Fibroblast of skin of left quadriceps (primary cell): ENCODE measurements at places on chromosomes 7 and 10.
A peak's percentile ranks its signal among the peaks of the same experiment; 100 is the strongest.

GRCh38 chr7:97179454-97180104 lies 62.1 kb downstream of the SDHAF3 start:
- DNase-seq = peak; percentile 26

DNA sequence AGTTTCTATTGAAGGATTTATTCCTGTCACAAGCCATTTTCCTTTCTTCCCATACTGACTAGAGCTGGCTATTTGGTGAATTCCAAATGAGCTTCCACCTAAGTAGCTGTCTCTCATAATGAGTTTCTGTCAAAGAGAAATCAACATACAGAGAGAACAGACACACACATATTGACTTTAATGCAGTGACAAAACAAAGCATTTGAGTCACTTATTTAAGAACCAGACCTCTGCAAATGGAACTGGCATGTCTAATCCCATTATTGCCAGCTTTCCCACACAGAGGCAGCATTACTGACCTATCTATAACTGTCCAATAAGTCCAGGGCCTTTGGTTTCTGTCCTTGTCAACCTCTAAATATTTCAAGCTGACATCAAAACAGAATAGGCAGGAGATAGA lies 179.3 kb upstream of the CSTF2T start:
- no peak for DNase-seq

- no peak for DNase-seq
Observed at GRCh38 chr7:114952296-114952695, 30.4 kb downstream of the MDFIC start.

DNA sequence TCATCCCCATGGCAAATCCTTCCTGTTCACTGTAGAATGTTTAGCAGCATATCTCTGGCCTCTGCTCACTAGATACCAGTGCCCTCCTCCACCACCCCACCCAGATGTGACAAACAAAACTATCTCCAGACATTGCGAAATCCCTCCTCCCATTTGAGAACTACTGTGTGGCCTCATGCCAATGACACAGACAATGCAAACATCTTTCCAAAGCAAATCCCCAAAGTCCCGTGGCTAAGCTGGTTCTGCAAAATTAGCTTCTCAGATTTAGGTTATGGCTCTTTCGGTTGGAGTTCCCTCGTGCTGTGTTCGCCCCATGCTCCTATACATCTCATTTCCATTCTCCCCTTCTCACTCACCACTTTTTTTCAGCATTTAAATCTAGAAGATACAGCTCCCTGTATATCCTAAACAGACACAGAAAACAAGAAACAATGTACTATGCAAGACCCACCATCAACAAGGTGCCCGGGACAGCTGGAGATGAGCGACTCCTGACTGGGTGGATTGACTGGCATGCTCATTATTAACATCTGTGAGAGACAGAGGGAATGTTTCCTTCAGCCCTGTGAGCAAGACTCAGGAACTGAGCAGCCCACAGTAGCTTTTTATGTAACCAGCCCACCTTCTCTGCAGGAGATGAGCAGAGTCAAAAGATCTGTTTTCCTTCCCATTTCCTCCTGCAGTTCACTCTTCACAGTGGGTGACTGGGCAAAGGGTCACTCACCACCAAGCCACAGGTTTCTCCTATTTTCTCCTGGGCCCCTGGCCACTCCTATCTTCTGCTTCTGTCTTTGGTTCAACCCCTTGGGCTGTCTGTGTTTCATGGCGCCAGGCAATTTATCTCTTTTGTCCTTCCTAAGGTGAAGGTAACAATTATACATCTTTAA lies 225.7 kb upstream of the AOAH start:
- DNase-seq = no peak

DNA sequence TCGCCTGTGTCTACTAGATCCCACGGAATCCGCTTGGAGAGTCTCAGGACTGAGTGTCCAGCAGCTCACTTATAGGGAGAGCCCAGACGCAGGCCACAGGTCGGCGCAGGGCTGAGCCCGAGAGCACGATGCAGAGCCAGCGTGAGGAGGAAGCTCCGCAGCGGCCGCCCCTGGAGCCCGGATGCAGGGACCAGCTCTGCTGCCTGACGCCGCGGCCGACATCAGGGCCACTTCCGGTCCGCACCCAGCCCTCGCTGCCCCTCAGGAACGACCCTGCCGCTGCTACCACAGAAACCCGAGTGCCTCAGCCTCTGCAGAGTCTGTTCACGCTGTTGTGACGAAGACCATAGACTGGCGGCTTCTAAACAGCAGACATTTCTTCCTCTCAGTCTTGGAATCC lies 275.8 kb upstream of the PPP2R2D start:
- no peak for DNase-seq
